T-cell (primary cell): ENCODE measurements at places on chromosomes 2 and 18. TPM values are rescaled to one million over a fixed set of nuclear protein-coding genes. Genes with fewer than 3 reads are reported as not detected.

- no peak overlapping the region for H3K4me3 ChIP-seq
- H3K4me1 ChIP-seq: peaks cover 7% of the 10 kb centered on the region
- no peaks in the 10 kb centered on the region for H3K27me3 ChIP-seq
- H3K27ac ChIP-seq: no peak overlapping the region
These were observed 66.8 kb upstream of the WDR75 start for GRCh38 chr2:189374481-189374880.

GRCh38 chr2:86297382-86298147 is 39.9 kb downstream of the REEP1 start:
- no peaks in the 10 kb centered on the region for H3K4me1 ChIP-seq
- no peaks in the 10 kb centered on the region for H3K36me3 ChIP-seq
- no peak overlapping the region for H3K27ac ChIP-seq

DNA sequence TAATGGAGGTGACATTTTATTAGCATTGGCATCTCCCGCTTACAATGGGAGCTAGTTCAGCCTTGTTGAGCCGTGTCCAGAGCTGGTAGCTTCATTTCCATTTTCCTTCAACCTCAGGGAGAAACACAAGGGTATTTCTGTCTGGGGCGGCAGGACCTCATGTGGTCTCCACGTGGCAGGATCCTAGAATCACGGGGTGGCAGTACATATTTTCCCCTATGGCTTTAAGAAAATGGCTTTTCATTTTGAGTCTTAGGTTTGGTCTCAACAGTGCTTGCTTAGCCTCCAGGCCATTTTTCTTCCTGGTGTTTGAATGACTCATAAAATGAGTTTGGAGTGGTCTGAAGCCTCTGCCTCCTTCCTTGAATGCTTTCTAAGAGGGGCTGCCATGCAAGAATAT is 20.3 kb downstream of the CABLES1 start:
- H3K36me3 ChIP-seq: no peaks in the 10 kb centered on the region
- no peaks in the 10 kb centered on the region for H3K4me1 ChIP-seq
- DNase-seq: no peak
- H3K27ac ChIP-seq: no peak overlapping the region
- H3K27me3 ChIP-seq: peaks cover 10% of the 10 kb centered on the region

- H3K27ac ChIP-seq: no peak overlapping the region
- no peaks in the 10 kb centered on the region for H3K36me3 ChIP-seq
- H3K4me1 ChIP-seq: peaks cover 33% of the 10 kb centered on the region
- no peaks in the 10 kb centered on the region for H3K27me3 ChIP-seq
- no peak overlapping the region for H3K4me3 ChIP-seq
These were observed 33.4 kb upstream of the VPS54 start for GRCh38 chr2:64052463-64053241.

- H3K36me3 ChIP-seq: no peaks in the 10 kb centered on the region
- no peak overlapping the region for H3K27ac ChIP-seq
- no peaks in the 10 kb centered on the region for H3K4me1 ChIP-seq
- H3K4me3 ChIP-seq: no peak overlapping the region
These were observed 62.7 kb upstream of the REV1 start for GRCh38 chr2:99552529-99552928.

DNA sequence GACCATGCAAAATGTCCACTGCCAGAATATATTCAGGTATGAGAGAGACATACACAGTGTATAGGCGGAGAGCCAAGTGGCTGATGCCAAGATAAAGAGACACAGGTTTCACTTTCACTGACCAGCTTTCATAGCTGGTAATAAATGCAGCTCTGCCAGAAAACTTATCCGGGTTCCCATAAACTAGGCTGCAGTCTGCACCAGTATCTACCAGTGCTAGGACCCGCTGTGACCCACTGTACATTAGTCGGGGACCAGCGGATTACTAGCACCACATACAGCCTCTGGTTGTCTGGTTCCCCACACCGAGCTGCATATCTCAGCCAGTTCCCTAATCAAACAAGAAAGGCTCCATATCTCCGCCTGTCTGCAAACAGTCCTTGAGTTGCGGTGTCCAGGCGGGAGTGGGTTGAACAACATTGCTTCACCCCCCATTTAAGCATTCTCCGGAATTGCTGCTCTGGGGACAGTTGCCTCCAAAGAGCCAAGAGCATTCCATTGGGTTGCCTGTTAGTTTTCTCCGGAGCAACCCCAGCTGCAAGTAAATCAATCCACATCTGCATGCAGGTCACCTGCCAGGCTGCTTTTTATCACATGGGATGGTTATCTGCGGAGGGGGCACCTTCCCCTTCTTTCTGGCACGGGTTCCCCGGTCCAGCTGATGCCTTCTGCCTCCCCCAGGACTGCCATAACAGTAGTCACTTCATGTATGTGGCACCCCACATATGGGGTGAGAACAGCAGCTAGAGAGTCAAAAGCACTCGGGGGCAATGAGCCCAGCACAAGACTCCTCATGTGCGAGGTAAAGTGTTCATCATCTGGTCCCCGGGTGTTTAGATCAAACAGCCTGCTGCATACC is 18.0 kb upstream of the KLHL23 start:
- no peak overlapping the region for H3K4me3 ChIP-seq
- H3K4me1 ChIP-seq: no peaks in the 10 kb centered on the region
- no peak overlapping the region for H3K27ac ChIP-seq
- DNase-seq: no peak

DNA sequence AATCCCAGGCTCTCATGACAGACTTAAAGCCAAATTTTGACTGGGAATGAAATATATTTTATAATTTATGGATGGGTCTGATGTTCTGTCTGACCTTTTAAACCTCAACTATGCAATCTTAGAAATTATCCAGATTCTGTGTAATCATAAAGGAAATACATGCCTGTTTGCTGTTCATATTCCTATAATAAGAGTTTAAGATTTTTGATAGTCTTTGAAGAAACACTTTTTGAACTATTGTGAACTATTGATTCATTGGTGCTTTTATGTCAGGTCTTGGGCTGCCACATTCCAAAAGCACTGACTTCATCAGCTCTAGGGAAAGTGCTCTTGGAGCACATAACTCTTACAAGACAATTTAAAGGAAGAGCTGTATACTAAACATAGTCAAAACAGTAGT is 64.2 kb downstream of the CCDC150 start:
- no peak overlapping the region for H3K27ac ChIP-seq
- H3K27me3 ChIP-seq: no peaks in the 10 kb centered on the region
- no peaks in the 10 kb centered on the region for H3K4me1 ChIP-seq
- no peak for DNase-seq
- no peak overlapping the region for H3K4me3 ChIP-seq
- H3K36me3 ChIP-seq: no peaks in the 10 kb centered on the region

DNA sequence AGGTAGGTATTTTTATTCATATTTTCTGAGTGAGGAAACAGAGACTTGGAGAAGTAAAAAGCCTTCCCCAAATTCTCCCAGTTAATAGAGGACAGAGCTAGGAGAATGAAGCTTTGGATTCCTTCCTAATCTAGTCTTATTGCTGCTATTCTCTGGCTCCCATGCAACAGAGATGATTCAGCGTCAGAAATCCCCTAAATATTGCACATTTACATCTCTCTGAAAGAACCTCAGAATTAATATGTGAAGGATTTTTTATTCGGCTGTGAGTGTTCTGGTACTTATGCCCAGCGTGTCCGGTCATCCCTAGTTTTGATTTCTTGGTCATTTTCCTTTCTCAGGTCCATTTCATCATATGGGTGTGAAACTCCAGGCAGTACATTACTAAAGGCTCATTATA is 91.2 kb upstream of the SESTD1 start:
- no peaks in the 10 kb centered on the region for H3K27me3 ChIP-seq
- H3K27ac ChIP-seq: no peak overlapping the region
- H3K36me3 ChIP-seq: no peaks in the 10 kb centered on the region
- H3K4me3 ChIP-seq: no peak overlapping the region
- H3K4me1 ChIP-seq: no peaks in the 10 kb centered on the region

NDC80 gene
- 8.2 TPM for total RNA-seq

DLX1 gene
- not detected for total RNA-seq

ERFE gene
- total RNA-seq: not detected

AQP12A gene
- total RNA-seq: not detected

SNED1 gene
- total RNA-seq: 46.2 TPM

STAT4 gene
- 83.6 TPM for total RNA-seq
